ENCODE measurements at places on chromosomes 6 and 20. TPM values are rescaled to one million over a fixed set of nuclear protein-coding genes. Genes with fewer than 3 reads are reported as not detected.
A peak's percentile ranks its signal among the peaks of the same experiment; 100 is the strongest.

Gene KIFC1
- total RNA-seq: 105 TPM

Gene KIF25
- not detected for total RNA-seq

Gene GSTA3
- total RNA-seq: not detected

Gene GPX6
- total RNA-seq: not detected

Gene OPRL1
- total RNA-seq: 0.33 TPM

Gene SGK1
- 169 TPM for total RNA-seq

Gene HTR1B
- total RNA-seq: not detected

Gene HLA-DRB5
- not detected for total RNA-seq

Gene DEFB132
- not detected for total RNA-seq

Gene SLC2A10
- total RNA-seq: 0.55 TPM

- DNase-seq: peak; percentile 99
These were observed 207.1 kb downstream of the NFATC2 start for GRCh38 chr20:51335329-51335841.

DNA sequence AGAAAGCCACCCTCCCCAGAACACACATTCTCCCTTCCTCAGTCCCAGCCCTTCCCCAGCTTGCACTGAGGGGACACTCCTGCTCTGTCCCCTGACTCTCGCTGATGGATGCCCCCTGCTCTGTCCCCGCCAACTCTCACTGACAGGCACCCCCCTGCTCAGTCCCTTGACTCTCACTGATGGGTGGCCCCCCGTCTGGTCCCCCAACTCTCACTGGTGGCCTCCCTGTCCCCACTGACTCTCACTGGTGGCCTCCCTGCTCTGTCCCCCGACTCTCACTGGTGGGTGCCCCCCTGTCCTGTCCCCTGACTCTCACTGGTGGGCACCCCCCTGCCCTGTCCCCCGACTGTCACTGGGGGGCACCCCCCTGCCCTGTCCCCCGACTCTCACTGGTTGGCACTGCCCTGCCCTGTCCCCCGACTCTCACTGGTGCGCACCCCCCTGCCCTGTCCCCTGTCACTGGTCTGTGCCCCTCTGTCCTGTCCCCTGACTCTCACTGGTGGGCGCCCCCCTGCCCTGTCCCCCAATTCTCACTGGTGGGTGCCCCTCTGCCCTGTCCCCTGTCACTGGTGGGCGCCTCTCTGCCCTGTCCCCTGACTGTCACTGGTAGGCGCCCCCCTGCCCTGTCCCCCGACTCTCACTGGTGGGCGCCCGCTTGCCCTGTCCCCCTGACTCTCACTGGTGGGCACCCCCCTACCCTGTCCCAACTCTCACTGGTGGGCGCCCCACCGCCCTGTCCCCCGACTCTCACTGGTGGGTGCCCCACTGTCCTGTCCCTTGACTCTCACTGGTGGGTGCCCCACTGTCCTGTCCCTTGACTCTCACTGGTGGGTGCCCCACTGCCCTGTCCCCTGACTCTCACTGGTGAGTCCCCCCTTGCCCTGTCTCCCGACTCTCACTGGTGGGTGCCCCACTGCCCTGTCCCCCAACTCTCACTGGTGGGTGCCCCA is 60.9 kb downstream of the GINS1 start:
- DNase-seq: no peak

DNA sequence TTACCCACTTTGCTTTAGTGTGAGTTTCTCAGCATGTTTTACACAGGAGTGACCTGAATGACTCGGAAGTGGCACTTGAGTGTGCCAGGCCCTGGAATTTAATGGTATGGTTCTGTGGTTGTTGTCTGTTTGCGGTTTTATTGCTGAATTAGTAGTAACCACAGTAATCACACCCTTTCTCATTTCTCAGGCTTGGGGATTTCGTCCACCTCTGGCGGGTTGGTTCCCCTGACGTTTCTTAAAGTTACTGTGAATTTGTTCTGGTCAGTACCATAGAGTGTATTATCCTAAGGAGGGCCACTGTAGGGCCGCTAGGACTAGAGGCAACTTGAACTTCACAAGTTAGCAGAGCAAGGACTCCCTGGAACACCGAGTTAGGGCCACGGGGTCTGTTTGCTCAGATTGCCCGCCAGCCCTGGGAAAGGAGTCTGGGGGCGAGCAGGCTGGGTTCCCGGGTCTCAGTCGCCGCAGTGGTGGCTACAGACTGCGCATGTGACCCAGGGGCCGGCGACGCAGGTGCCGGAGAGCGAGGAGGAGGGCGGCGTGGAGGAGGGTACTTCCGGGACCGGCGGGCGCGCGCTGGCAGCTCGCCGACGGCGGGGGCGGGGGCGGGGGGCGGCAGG is 546 bp upstream of the KLHL32 start:
- DNase-seq: peak; percentile 13

GRCh38 chr6:155201461-155202226 is 62.2 kb upstream of the CLDN20 start:
- DNase-seq: peak; percentile 81

DNA sequence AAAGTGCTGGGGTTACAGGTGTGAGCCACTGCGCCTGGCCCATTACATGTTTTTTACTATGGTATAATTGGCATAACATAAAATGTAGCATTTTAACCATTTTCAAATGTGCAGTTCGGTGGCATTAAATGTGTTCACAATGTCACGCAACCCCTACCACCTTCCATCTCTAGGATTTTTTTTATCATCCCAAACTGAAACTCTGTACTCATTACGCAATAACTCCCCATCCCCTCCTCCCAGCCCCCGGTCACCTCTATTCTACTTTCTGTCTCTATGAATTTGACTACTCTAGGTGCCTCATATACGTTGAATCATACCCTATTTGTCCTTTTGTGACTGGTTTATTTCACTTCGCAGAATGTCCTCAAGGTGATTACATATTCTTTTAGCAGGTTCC is 233.1 kb upstream of the ARID1B start:
- DNase-seq: no peak

DNA sequence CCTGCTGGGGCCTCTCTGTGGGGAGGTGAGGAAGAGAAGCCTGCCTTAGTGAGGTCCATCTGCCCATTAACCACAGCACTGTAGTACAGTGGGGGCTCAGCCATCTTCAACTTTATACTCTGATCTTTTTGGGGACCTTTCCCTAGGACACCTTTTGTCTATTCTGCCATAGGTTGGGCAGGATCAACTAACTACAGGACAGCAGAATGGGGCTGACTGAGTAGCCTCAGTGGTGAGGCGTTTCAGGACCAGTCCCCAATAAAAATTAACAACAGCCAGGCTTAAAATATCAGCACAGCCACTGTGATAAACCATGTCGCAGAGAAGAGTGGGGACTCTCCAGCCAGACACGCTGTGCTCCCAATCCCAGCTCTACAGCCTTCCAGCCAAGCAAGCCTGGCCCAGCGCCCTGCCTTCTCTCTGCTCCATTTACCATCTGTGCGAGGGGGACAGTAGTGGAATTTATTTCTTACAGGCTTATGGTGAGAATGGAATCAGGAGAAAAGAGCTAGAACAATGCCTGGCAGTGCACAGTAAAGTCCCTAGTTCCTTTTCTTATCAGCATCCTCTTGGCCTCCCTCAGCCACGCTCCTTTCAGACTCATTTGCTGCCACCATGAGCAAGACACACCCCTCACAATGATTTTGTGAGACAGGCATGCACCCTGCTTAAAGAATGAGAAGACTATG is 75.5 kb downstream of the SLC22A23 start:
- DNase-seq: no peak

DNA sequence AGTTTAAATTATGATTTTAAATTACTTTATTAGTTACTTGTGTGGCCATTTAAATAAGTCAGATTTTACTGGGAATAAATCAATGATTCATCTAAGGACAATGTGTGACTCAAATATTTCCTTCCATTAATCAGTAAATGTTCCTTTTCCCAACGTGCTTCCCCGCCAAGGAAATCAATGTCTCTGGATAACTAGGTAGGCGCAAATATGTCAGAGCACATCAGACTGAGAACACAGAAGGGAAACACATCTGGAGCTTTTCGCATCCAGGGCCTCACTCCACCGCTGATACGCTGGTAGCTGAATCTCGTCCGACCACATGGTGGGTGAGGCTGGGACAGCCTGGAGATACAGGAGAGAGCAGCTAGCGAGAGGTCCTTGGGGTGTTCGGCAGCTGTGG is 56.4 kb upstream of the RPS6KA2 start:
- DNase-seq: peak; percentile 14

DNA sequence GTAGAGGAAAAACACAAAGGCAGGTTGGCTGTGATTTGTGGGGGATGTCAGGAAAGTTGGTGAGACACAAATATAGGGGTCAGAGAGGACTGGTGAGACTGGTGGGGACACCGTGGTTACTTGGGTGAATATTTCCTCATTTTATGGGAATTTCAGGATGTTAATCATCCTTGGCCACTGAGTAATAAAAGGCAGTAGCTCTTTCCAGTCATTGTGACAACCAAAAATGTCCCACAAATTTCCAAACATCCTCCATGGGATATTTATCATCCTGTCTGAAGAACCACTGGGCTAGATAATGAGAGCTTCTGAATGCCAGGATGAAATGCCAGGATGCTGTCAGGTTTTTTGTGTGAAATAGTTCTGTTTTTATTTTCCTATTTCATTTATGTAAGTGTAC is 374.1 kb downstream of the CD109 start:
- peak; percentile 70 for DNase-seq

GRCh38 chr6:96014846-96015517 is 792 bp upstream of the FUT9 start:
- DNase-seq: no peak

DNA sequence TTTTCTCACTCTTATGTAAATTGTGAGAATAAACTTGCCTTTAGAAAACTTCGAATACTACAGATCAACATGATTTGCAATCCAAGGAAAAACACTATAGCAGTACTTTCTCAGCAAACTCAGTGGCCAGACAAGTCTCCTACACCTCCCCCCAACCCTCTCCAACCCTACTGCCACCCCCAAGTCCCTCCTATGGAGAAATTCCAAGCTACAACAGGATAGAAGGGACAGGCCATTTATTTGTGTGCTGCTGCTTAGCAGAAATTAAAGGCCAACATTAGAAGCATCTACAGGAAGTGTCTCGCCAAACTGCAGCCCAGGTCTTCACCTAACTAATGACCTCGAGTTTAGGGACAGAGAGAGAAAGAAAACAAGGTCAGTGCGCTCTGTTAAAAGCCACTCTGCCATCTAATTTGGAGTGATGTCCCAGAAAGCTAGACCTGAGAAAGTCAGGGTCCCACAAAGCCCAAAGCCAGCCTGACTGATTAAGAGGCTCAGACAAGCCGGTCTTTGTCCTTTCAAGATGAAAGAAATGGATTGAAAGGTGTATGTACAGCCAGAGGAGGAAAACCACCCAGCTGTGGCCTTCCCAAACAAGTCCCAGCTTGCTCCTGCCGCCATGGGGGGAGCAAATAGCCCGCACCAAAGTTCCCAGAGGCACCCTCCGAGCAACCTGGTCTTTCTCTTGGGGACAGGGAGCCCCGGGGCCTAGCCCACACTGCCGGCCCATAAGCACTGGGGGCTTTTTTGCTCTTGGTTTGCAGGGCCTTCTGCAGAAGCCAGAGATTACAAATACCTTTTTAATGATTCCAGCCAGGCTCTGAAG is 3.4 kb downstream of the BMP7 start:
- no peak for DNase-seq

DNA sequence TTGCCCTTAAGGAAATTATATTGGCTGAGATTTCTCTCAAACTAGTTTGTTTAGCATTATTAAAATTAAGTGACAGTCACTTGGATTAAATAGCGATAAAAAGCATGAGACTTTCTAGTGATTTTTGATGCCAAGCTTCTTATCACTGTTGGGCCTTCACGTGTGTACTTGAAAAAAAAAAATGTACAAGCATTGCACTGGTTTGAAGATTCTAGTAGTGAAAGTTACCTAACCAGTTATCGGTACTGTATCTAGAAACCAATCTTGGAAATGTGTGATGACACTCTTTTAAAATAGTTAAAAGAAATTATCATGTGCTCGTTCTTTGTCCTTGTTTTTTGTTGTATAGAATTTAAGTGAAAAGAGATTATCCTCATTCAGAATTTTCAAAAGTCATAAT is 102.1 kb downstream of the SCAF8 start:
- no peak for DNase-seq

- peak; percentile 64 for DNase-seq
These were observed 4.3 kb downstream of the RPS12 start for GRCh38 chr6:132818404-132819359.

- DNase-seq: no peak
These were observed 93.3 kb downstream of the PACRG start for GRCh38 chr6:162821102-162821501.

- no peak for DNase-seq
These were observed 25.0 kb downstream of the TAB2 start for GRCh38 chr6:149342525-149342924.

GRCh38 chr6:148934539-148934938 is 187.7 kb downstream of the UST start:
- peak; percentile 26 for DNase-seq

- DNase-seq: peak; percentile 84
These were observed 143.8 kb downstream of the UNC5CL start for GRCh38 chr6:40894962-40895799.

DNA sequence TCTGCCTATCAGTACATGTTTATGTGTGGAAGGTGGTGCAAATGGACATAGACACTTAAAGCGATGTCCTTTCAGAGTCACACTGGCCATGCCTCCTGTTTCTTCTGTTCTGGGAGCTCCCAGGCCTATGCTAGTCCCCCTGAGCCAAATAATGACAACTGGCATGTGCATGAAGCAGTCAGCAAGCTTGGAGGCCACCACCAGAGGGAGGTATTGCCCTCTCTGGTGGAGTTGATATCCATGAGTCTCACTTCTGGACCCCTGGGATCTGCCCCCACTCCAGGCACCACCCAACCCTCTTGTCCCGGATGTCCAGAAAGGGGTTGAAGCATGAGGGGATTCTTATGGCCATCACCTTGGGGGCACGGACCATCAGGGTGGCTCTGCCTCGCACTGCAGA is 172.2 kb downstream of the AIG1 start:
- peak; percentile 34 for DNase-seq

DNA sequence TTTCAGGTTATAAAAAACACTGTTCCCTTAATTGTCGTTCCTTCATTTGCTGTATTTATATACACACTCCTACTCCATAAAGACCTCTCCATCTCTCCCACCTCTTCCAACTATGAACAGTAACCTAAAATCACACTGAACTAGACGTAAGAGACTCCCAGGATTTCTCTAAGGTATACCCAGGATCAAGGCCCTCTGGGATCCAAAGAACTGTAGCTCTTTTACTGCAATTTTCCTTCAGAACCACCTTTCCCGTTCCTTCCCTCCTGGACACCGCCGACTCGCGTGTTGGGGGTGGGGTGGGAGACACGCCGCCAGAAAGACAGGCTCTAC is 680 bp downstream of the LATS1 start:
- no peak for DNase-seq

DNA sequence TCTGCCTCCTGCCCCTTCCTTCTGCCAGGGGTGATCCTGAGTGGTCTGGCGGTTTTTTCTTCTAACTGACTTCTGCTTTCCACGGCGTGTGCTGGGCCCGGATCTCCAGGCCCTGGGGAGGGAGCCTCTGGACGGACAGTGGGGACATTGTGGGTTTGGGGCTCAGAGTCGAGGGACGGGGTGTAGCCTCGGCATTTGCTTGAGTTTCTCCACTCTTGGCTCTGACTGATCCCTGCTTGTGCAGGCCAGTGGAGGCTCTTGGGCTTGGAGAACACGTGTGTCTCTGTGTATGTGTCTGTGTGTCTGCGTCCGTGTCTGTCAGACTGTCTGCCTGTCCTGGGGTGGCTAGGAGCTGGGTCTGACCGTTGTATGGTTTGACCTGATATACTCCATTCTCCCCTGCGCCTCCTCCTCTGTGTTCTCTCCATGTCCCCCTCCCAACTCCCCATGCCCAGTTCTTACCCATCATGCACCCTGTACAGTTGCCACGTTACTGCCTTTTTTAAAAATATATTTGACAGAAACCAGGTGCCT is 10.2 kb downstream of the SLC29A1 start:
- DNase-seq: no peak
